ENCODE measurements at places on chromosomes 16 and 17. TPM values are rescaled to one million over a fixed set of nuclear protein-coding genes. Genes with fewer than 3 reads are reported as not detected.

GAST gene
- total RNA-seq: not detected

TLCD3B gene
- not detected for total RNA-seq

KRTAP4-6 gene
- not detected for total RNA-seq

CHST5 gene
- total RNA-seq: 0.13 TPM

MON1B gene
- 7.7 TPM for total RNA-seq

TP53TG3C gene
- not detected for total RNA-seq

SLC5A10 gene
- total RNA-seq: not detected

PRR35 gene
- not detected for total RNA-seq

ACSM2A gene
- 0.13 TPM for total RNA-seq

PRSS8 gene
- total RNA-seq: not detected

CPHXL gene
- not detected for total RNA-seq

FAAP100 gene
- 19.8 TPM for total RNA-seq

DPEP2 gene
- 25.5 TPM for total RNA-seq

SSTR5 gene
- total RNA-seq: 0.38 TPM

CCDC200 gene
- not detected for total RNA-seq

CASKIN2 gene
- total RNA-seq: 7.2 TPM

DHODH gene
- total RNA-seq: 4.0 TPM

SLC5A11 gene
- total RNA-seq: 0.13 TPM

CTRB2 gene
- total RNA-seq: not detected

PLLP gene
- 4.2 TPM for total RNA-seq

FAHD1 gene
- total RNA-seq: 72.3 TPM

DNAI2 gene
- 0.13 TPM for total RNA-seq

ABCA10 gene
- total RNA-seq: 0.76 TPM

RNF222 gene
- total RNA-seq: not detected

KRTAP3-2 gene
- not detected for total RNA-seq

IRX5 gene
- 0.13 TPM for total RNA-seq

TCF25 gene
- 132 TPM for total RNA-seq

PRR15L gene
- total RNA-seq: not detected

TMED6 gene
- total RNA-seq: not detected

MYO15B gene
- total RNA-seq: 5.3 TPM

PRSS53 gene
- 0.39 TPM for total RNA-seq

CBFB gene
- total RNA-seq: 44.8 TPM

CLDN9 gene
- not detected for total RNA-seq

AANAT gene
- not detected for total RNA-seq

BOLA2 gene
- 35.0 TPM for total RNA-seq

KRT33A gene
- not detected for total RNA-seq

SCGB1C2 gene
- not detected for total RNA-seq

OMG gene
- 14.5 TPM for total RNA-seq

ZNF768 gene
- 17.7 TPM for total RNA-seq

RAP1GAP2 gene
- 1.4 TPM for total RNA-seq

CRISPLD2 gene
- 0.13 TPM for total RNA-seq

MRPL45 gene
- 29.7 TPM for total RNA-seq

UMOD gene
- not detected for total RNA-seq

TSR3 gene
- 58.4 TPM for total RNA-seq

SLC38A8 gene
- not detected for total RNA-seq

CCL4 gene
- total RNA-seq: not detected

CD300H gene
- not detected for total RNA-seq

HOXB4 gene
- 0.90 TPM for total RNA-seq

GABARAP gene
- total RNA-seq: 197 TPM

KRTAP3-1 gene
- not detected for total RNA-seq

PLD6 gene
- total RNA-seq: 0.90 TPM

CPNE7 gene
- 0.25 TPM for total RNA-seq

SLC6A2 gene
- total RNA-seq: not detected

SDK2 gene
- under 0.01 TPM for total RNA-seq
